Activated CD8-positive, alpha-beta memory T cell treated with anti-CD3 and anti-CD28 coated beads for 1 hour (primary cell): ENCODE measurements at places on chromosomes 13 and 19.

GRCh38 chr13:66468656-66469055, 761.5 kb downstream of the PCDH9 start:
- no peak for DNase-seq

GRCh38 chr19:7789447-7789846, 26.4 kb downstream of the CLEC4M start:
- DNase-seq, result peak; percentile 8

GRCh38 chr13:20254076-20254475, 22.0 kb upstream of the GJB6 start:
- no peak for DNase-seq

DNA sequence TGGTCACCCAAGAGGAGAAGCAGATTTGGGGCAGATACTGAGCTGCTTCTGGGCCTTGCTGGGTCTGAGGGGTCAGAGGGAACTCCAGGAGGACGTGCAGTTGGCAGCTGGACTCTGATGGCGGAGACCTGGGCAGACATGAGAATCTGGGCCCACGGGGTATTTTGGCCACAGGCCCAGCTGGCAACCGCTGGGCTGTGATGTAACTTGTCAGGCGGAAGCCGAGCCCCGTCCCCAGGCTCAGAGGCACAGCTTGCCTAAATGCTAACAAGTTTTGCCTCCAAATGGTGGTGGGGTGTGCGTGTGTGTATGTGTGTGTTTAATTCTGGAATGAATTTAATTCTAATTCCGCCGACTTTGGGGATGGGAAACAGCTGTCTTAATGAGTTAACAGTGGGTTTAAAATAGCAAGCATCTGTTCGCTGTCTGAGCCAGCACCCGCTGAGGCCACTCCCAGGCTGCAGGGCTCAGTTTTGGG, 11.6 kb downstream of the ZNRF4 start:
- no peak for DNase-seq

GRCh38 chr19:55563261-55563690, 17.4 kb downstream of the ZNF579 start:
- no peak for DNase-seq

- no peak for DNase-seq
Measured at GRCh38 chr13:112905990-112906641, 62.9 kb upstream of the MCF2L start.

GRCh38 chr13:99270518-99270917, 12.3 kb upstream of the GPR18 start:
- DNase-seq, result no peak

DNA sequence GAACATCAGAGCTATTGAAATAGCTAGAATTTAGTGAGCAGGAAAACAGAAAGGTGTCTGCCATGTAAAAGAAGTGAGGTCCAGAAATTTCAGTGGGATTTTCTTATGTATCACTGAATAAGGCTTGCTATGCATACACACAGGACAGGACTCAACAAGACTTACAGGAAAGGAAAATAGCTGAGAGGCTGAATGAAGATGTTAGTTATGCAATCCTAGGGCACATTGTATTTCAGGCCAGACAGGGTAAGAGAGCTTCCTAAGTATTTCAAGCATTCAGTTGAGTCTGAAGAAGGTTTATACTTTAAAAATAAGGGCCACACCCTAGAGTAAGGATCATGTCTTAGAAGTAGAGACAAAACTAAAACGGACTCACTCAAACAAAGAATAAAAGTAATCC, 419.9 kb upstream of the PRR20A start:
- DNase-seq, result no peak

- DNase-seq, result peak; percentile 21
Measured at GRCh38 chr19:39996218-39996810, 546 bp upstream of the ZNF546 start.

DNA sequence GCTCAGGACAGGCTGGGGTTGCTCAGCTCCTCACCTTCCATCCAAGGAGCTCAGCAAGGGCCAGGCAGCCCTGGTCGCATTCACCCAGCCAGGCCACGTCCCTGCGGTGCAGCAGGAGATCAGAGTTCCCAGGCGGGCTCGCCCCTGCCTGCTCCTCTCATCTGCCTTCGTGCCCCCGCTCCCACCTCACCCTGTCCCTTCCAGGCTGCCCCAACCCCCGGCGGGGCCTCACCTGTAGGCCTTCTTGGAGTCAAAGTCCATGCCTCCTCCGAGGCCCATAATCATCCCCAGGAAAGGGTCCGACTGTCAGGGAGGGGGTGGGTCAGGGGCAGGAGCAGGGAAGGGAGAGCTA, 1.3 kb upstream of the RINL start:
- DNase-seq, result no peak

- DNase-seq, result no peak
Measured at GRCh38 chr19:35641515-35642151, at the start of gene ETV2. ETV2 (plus strand) TSS chr19:35641745; CDS start chr19:35642461, 716 bp downstream.

- DNase-seq, result no peak
Measured at GRCh38 chr19:38739440-38740256, 4.6 kb downstream of the CAPN12 start.

GRCh38 chr19:14369399-14370168, 11.7 kb upstream of the ADGRE5 start:
- DNase-seq, result peak; percentile 74

DNA sequence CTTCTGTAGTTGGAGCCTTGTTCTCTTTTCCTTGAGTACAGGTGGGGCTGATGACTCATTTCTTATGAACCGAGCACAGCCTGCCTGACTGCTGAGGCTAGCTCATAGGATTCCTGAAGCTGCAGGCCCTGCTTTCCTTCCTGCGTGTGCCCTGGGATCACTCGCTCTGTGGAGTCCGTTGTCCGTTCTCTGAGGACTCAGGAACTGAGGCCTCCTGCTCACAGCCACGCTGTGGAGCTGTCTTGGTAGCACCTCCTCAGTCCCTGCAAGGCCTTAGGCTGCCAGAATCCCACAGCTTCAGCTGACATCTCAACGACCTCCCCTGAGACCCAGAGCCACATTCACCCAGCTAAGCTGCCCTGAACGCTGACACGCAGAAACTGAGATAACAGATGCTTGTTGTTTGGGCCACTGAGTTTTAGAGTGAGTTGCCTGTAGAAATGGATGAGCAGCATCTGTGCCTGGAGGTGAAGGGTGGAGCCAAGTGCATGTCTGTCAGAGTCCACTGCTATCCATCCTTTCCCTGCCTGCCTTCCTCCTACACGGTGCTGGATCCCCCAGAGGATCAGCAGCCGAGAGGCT, 72.9 kb downstream of the ARHGEF7 start:
- DNase-seq, result no peak

DNA sequence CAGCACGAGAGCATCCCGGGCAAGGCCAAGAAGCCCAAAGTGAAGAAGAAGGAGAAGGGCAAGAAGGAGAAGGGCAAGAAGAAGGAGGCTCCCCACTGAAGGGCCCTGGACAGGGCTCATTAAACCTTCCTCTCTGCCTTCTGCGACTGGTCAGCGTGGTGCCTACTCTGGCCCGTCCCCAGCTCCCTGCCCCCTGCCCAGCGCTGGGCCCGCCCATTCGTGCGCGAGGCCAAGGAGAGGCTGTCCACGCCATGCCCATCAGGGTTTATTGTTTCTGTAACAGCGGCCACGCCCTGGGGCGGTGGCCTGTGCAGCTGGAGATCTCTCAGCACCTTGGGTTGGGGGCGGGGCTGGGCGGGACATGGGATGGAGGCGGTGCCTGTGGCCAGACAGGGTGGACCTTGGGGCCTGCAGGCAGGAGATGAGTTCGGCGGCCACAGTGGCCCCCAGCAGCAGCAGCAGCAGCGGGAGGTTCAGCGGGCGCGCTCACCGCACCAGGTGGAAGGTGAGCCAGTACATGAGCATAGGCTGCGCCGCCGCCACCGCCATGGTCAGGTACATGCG, 897 bp downstream of the C19orf33 start:
- no peak for DNase-seq

GRCh38 chr13:113763254-113763653, 4.2 kb downstream of the TMEM255B start:
- no peak for DNase-seq

DNA sequence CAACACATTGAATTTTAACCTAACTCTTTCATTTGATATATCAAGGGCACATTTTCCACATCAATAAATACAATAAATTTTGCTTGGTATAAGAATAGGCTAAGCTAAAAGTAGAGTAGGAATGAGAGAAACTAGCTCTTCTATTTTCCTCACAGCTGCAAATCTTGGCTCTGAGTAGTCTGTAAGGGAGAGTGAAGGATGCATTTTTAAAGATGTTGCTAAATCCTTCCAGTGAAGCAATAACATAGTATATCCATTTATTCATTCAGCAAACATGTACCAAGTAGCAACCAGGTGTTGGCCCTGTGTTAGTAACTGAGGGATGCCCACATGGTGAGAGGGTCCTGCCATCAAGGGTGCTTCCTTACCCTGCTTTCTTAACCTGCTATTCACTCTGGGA, 799.9 kb downstream of the PCDH9 start:
- DNase-seq, result no peak

DNA sequence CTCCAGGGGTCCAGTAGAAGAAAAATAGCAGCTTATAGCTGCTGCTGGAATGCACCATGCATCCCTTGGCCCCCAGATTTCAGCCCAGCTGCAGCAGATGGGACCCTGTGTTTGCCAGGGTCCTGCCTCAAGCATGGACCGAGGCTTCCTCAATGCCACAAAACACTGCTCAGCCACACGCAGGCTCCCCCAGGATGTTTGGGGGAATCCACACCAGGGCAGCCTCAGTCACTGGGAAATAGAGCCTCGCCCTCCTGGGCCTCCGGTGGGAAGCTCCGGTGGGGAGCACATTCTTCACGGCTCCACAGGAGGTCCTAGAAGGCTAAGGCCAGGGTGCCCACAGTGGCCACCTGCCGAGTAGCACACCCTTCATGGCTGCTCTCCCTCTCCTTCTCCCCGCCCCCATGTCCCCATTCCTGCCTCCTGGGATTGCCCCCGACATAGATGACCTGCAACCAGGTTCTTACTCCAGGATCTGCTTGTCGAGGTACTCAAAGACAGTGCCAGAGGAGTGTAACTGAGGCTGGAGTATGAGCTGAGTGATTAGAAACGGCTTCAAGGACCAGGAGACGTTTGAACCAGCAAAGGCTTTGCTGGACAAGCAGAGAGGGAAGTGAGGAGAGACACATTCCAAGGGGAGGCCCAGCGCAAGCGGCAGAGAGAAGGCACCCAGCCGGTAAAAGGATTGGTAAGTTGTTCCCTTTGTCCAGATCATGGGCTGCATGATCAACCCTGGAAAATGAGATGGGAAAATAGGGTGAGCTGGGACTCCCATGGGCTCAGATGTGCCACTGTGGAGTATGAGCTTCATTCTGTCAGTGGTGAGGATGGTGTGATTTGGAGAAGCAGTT, 110.7 kb upstream of the UQCRFS1 start:
- DNase-seq, result no peak

GRCh38 chr19:13399746-13400145, 106.5 kb downstream of the CACNA1A start:
- no peak for DNase-seq

- DNase-seq, result no peak
Measured at GRCh38 chr13:50073340-50073739, 58.1 kb downstream of the KCNRG start.

DNA sequence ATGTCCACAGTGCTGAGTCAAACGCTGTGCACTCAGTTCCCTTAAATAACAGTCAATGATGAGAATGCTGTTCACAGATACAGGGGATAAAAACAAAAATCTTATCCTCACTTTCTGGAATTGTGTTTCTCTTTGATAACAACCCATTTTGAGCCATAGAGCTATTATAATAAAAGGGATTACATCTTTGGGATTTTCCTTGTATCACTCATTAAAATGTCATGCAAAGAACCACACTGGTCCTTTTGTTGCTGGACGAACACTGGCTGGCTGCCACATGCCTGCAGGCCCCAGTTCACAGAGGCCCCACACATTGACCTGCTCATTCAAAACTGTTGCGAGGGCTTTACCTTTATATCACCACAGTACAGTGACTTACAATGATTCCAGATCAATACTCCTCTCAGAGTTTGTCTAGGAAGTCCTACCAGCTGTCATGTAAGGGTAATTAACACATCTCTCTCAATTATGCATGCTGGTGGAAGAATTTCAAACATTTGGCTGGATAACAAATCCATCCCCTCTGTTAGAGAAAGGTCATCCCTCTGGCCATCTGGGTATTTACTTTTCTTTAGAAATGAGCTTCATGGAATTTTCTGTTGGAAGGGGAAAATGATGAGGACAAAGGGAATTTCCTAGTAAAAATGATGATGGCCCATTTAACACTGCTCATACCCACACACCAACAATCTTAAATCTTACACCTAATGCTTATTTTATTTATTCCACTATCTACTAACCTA, 85.9 kb downstream of the MBNL2 start:
- no peak for DNase-seq

DNA sequence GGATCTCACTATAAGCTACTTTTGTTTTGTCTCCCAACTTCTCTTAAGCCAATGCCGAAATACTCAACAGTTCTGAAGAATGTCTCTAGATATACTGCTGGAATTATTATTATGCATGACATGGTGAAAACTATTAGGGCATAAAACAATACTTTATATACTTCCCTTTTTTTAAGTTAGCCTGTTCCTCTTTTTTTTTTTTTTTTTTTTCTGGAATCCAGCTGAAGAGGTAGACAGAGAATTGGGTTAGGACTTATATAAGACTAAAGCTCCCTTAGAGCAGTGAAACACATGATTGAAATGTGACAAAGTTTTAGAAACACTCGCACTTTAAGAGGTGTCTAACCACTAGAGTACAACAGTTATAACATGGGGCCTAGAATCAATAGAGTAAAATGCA, 850.9 kb upstream of the PCDH9 start:
- no peak for DNase-seq

GRCh38 chr13:42279080-42279479, 7.1 kb downstream of the AKAP11 start:
- DNase-seq, result no peak

DNA sequence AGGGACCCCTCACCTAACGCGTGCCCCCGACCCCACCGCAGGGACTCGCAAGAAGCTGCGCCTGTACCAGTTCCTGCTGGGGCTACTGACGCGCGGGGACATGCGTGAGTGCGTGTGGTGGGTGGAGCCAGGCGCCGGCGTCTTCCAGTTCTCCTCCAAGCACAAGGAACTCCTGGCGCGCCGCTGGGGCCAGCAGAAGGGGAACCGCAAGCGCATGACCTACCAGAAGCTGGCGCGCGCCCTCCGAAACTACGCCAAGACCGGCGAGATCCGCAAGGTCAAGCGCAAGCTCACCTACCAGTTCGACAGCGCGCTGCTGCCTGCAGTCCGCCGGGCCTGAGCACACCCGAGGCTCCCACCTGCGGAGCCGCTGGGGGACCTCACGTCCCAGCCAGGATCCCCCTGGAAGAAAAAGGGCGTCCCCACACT, 4.7 kb upstream of the MYBPC2 start:
- no peak for DNase-seq

DNA sequence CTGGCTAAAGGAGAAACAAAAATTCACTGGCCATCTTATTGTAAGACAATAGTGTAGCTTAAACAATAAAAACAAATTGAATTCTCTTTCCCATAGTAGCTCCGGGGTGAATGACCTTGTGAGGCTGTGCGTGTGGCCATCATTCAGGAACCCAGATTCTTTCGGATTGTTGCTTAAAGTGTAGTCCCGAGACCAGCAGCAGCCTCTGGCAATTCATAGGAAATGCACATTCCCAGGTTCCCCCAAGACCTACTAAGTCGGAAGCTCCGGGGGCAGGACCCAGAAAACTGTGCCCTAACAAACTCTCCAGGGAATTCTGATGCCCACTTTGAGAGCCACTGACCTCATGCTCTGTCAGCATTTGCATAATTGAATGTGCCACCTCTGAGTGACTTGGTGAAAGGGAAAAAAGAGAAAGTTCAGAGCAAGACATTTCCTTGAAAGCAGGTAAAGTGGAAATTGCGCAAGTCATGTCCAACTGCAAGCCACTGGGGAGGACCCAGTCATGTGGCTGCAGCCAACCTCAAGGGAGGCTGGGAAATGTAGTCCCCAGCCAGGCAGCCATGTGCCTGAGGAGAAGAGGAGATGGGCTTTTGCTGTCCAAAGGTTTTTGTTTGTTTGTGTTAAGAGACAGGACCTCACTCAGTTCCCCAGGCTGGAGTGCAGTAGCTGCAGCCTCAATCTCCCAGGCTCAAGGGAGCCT, 50.7 kb upstream of the PNMA8B start:
- DNase-seq, result no peak
